ENCODE measurements at places on chromosomes 5 and 9.

DNA sequence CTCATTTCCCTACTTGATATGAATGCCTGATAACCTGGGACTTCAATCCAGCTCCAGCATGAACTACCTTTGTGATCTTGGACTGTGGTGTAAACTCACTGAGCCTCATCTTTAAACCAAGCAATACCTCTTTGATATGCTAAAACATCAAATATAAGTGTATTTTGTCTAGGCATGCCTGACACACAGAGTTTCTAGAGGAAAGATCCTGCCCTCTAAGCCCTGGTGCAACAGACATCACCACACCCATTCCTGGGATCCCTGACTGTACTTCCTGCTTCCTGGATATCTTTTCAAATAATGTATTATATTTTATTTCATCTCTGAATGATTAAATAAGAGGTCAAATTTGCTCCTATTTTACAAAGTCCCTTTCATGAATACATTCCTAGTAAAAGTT is 55.8 kb downstream of the ANXA2R start:
- no peak for DNase-seq

GRCh38 chr5:50501491-50502228 is 60.6 kb upstream of the EMB start:
- no peak for DNase-seq

GRCh38 chr5:57989378-57989777 is 470.5 kb downstream of the PLK2 start:
- DNase-seq, result no peak

- DNase-seq, result no peak
Observed at GRCh38 chr9:35423499-35423898, 66.4 kb upstream of the RUSC2 start.

DNA sequence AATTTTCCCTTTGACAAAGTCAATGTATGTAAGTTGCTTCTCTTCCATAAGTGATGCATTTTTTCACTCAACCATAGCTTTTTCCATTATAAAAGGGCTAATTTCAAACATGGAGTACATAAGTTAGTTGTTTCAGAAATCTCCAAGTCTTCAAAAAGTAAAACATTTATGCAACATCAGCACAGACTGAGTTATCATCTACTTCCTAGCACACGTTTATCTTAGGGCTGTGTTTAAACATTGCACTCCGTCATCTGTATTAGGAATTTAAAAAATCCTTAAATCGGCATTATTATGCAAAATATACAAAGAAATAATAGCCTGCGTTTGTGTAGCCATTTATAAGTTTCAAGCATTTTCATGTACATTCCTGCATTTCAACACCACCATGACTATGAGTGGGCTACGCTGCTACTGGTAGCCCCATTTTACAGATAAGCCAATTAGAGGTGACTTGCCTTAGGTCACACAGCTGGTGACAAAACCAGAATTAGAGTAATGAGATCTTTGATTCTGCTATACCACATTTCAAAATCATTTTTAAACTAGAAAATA is 43.4 kb downstream of the PTPN3 start:
- DNase-seq, result no peak

DNA sequence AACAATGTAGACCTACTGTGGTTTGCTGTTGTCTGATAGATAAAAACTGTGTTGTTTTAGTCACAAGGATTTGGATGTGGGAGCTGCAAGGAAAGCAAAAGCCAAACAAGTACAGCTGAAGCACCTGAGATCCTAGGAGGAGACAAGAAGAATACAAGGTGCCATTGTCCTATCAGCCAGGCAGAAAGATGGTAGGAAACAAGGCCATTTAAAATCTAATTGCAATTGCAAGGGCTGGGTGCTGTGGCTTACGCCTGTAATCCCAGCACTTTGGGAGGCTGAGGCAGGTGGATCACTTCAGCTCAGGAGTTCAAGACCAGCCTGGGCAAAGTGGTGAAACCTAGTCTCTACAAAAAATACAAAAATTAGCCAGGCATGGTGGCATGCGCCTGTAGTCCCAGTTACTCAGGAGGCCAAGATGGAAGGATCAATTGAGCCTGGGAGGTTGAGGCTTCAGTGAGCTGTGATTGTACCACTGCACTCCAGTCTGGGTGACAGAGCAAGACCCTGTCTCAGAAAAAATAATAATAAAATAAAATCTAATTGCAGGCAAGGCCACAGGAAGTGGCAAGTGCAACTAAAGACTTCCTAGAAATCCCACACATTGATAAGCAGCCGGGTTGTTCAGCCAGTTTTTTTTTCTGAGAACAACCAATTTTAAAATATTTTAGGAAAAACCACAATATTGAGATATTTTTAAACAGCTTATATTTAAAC is 22.6 kb downstream of the DOCK8 start:
- DNase-seq, result no peak

DNA sequence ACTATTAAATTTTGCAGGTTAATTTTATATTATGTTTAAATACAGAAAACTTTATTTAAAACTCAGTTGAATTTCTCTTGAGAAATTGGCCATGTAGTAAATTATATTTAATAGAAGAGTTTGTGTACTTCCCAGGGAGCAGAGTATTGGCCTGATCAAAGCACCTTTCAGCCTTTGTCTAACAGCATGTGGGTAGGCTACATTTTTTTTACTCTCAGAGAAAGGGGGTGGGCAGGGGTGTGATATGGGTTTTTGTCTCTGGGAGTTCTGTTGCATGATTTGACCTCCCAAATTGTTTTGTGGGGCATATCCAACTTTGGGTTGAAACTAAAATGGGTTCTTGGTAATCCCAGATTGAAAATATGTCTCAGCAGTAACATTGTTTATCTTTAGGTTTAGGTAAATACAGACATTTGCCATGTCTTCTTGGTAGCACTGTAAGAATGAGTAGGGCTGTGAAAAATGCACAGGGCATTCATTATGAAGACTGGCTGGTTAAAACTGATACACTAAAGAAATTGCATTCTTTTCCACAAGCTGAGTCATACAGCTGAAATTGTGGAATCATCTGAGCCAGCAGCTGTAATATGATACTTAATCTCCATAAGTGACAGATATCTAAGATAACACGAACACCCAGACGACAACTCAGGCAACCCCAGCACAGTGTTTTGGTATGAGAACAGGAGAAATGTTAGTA is 75.4 kb upstream of the CDKN2B start:
- peak; percentile 61 for DNase-seq

DNA sequence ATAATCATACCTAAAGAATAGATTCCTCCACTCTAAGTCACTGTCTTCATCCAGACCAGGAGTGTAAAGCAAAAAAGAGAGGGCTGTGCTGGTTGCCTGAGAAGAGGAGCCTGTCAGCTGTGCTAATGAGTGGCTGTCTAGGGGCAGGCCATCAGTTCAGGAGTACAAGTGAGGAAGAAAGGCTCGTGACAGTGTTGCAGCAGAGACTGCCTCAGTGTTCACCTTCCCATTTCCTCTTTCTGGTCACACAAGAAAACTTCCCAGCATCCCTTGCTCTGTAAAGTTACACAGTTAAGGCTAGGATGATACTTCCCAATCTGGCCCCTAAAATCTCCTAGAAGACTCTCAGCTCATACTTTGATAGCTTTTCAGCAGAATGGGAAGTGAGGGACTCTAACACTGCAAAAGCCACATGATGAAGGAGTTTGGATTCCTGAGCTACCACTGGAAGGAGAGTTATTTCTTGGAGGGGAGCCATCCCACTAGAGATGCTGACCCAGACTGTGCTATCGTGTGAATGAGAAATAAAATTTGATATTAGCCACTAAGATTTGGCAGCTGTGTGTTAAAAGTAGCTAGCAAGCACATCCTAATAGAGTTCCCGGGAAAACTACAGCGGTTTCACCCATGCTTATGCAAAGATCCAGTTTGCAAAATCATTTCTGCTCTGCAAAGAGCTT is 67.1 kb downstream of the ADAMTS12 start:
- peak; percentile 34 for DNase-seq

- DNase-seq, result no peak
Observed at GRCh38 chr5:175520321-175520720, 42.0 kb downstream of the SFXN1 start.

DNA sequence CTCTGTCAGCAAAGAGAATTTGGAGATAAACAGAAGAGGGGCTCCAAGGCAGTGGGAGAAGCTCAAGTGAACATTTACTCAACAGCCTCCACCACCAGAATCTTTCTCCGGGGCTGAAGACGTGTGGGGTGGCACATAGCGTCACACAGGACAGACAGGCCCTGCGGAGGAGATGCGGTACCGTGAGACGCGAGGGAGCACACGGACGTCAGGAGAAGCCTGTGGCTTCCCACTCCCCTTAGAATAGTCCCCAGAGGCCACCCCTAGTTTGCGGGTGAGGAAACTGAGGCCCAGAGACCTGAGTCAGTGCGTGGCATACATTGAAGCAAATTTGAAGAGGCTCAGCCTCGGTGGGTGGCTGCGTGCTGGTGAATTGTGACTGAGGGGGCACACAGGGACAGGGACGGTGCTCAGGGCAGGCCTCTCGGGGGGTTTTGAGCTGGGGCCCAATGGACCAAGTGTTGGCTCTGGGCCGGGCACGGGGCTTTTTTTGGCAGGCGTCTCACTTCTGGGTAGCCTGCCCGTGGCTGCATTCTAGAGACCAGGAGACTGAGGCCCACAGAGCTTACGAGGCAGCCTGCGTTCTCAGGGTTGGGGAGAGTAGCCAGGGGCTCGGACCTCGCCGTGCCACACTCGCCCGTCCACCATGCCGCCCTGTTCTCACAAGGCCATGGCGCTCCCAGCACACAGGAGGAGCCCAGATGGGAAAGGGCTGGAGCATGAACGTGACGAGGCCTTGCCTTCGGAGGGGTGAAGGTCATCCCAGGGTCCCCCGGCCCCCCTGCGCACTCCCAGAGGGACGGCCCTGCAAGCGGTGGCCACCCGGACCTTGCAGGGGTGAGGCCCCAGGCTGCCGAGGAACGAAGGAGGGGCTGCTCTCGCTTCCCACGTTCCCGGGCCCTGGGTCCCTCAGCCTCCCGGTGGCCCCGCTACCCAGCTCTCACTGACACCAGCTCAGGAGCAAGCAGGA is 220.6 kb downstream of the C9orf50 start:
- DNase-seq, result no peak

DNA sequence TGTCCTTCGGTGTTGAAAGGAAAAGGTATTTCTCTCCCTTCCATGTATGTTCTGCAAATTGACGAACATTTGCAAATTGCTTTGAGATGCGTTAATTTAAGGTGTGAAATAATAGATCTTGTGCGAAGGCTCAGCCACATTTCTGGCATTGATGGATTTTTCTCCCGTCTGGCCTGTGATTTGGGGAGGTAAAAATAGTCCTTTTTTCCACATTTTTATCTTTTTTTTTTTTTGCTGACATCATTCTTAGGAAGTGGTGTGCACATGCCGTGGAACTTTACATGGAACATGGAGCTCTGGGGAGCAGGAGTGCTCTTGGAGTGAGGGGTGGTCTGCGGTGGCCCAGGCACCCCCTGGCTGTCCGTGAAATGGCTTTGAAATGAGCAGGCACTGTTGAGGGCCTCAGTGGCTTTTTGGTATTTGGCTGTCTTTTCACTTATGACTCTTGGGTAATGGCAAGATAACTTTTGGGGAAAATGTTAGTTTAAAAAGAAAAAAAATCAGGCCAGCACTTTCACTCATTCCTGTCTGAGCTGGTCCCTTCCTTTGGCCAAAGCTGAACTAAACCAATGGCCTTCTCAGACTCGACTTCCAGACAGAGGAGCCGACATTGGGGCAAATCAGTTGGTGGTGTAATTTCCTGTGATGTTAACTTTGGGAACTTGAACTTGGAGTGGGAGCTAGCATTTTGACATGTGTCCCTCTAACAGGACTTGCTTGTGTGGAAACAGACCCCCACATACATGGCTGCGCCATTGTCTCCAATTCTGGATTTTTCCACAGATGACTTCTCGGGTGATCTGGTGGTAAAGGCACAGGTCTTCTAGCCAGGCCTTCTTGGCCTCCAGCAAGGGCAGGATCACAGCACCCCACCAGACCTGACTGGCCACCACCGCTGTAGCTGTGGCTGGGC is 4.2 kb downstream of the NEK6 start:
- DNase-seq, result no peak

GRCh38 chr9:36150574-36151315 is 14.2 kb downstream of the GLIPR2 start:
- no peak for DNase-seq

All from AG08396 (cell line).